ENCODE measurements at places on chromosomes 3 and 15.

- no peak for DNase-seq
These were observed 24.0 kb upstream of the PTPRG start for GRCh38 chr3:61537366-61537765.

- no peak for DNase-seq
These were observed 36.6 kb upstream of the MAGEF1 start for GRCh38 chr3:184748219-184749135.

GRCh38 chr3:194906970-194907629, 221.4 kb downstream of the FAM43A start:
- no peak for DNase-seq

DNA sequence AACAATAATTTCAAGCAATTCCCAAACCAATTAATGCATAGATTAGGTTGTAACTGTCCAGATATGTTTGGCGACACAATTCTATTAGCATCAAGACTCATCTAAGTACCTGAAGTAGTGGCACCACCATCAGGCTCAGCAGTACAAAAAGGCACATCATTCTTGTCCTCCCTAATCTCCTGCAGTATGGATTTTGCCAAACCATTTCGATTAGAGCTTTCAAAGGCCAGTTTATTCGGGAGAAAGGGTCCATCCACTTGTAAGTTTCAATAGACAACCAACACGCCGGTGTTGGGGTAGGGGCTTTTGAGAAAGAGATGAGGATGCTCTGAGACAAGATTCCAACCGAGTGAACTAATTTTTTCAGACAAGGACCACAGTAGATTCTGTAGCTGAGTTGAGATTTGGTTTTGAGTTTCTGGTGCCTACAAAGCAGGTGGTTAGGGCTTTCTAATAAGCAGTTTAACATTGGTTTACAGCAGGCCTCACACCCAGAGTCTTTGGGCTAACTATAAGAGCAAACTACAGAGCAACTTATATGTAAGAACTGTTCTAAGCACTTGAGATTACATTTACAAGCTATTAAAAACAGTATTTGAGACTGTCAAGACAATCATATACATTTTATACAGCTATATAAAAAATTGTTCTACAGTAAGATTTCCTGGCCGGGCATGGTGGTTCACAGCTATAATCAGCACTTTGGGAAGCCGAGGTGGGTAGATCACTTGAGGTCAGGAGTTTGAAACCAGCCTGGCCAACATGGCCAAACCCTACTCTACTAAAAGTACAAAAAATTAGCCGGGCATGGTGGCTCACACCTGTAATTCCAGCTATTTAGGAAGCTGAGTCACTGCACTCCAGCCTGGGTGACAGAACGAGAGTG, 4.5 kb downstream of the RPL22L1 start:
- DNase-seq: no peak

DNA sequence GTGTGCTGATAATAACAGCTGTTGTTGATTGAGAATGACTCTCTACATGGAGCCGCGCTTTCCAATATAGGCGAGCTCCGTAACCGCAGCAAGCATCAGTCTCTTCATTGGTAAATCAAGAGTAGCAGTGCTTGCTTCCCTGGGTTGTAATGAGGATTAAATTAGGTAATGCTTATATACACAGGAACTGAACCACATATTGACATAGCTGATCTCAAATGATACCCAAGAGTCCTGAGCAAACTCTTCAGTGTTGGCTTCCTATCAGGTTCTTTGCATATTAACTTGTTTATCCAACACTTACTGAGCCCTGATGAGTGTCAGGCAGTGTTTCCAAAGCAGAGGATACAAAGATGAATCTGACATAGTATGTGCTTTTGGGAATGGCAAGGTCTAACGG, 46.4 kb upstream of the SLCO3A1 start:
- no peak for DNase-seq

Data from stimulated activated CD4-positive, alpha-beta T cell treated with anti-CD3 and anti-CD28 coated beads, Interleukin-4, amount 100 ng/mL, for 24 hours (primary cell).